Colonic mucosa (tissue), 4 donors: ENCODE measurements at places on chromosomes 16 and 17.

- no peak for DNase-seq
- H3K27ac ChIP-seq, result no peak overlapping the region
- H3K36me3 ChIP-seq, result no peaks in the 10 kb centered on the region
- no peaks in the 10 kb centered on the region for H3K27me3 ChIP-seq
- H3K4me3 ChIP-seq, result no peak overlapping the region
Observed at GRCh38 chr16:70677499-70678120, 8.2 kb downstream of the MTSS2 start.

DNA sequence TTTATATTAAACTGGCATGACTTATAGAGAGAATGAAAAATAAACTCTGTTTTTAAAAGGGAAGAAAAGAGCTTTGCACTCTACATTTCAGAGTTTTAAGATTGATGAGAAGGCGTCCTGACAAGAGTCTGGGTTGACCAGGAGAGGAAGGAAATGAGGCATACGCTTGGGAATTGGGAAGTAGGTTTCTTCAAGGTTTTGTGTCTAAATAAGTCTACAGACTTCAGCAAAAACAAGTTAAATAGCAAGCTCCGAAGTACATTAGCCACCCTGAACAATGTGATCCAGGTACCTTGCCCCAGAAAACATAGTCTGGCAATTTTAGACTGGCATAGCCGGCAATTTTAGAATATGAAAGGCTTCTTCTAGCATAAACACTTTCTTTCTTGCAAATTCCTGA, 28.5 kb upstream of the CCDC182 start:
- H3K36me3 ChIP-seq, result no peaks in the 10 kb centered on the region
- DNase-seq, result no peak
- H3K4me1 ChIP-seq, result no peaks in the 10 kb centered on the region
- H3K27me3 ChIP-seq, result no peaks in the 10 kb centered on the region

GRCh38 chr17:8914554-8914953, 47.1 kb upstream of the PIK3R6 start:
- H3K27me3 ChIP-seq, result no peaks in the 10 kb centered on the region
- DNase-seq, result no peak
- no peak overlapping the region for H3K4me3 ChIP-seq
- no peaks in the 10 kb centered on the region for H3K36me3 ChIP-seq
- H3K4me1 ChIP-seq, result no peaks in the 10 kb centered on the region

GRCh38 chr16:89473791-89474414, 16.5 kb downstream of the ANKRD11 start:
- no peak overlapping the region for H3K27ac ChIP-seq
- DNase-seq, result no peak
- no peaks in the 10 kb centered on the region for H3K27me3 ChIP-seq
- no peaks in the 10 kb centered on the region for H3K36me3 ChIP-seq
- H3K4me1 ChIP-seq, result peaks cover 32% of the 10 kb centered on the region
- no peak overlapping the region for H3K4me3 ChIP-seq

GRCh38 chr17:19365833-19366636, 3.5 kb upstream of the B9D1 start:
- no peaks in the 10 kb centered on the region for H3K36me3 ChIP-seq
- H3K27ac ChIP-seq, result no peak overlapping the region
- no peak for DNase-seq
- no peaks in the 10 kb centered on the region for H3K4me1 ChIP-seq
